ENCODE measurements at places on chromosomes 6 and 20.

GRCh38 chr6:145557474-145557873 lies 177.8 kb downstream of the EPM2A start:
- DNase-seq: no peak

GRCh38 chr6:32367644-32368043 lies 4.1 kb downstream of the TSBP1 start:
- DNase-seq: no peak

DNA sequence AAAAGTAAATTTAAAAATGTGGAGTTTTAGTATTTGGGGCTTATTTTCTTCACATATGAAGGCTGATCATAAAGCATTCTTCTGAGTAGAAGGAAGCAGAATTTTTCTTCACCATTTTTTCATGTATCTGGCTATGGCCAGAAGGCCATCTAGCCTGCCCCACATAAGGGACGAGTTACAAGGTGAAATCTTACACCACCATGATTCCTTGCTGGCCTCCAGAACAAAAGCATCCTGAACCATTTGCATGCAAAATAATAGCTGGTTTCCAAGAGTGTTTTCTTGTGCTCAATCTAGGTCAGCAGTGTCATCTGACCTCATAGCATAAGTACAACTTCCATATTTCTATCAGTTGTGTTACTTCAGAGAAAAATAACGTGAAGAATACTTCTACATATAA lies 93.1 kb downstream of the BMP5 start:
- DNase-seq: no peak

GRCh38 chr6:138242987-138243592 lies 24.8 kb upstream of the PBOV1 start:
- DNase-seq: peak; percentile 67

DNA sequence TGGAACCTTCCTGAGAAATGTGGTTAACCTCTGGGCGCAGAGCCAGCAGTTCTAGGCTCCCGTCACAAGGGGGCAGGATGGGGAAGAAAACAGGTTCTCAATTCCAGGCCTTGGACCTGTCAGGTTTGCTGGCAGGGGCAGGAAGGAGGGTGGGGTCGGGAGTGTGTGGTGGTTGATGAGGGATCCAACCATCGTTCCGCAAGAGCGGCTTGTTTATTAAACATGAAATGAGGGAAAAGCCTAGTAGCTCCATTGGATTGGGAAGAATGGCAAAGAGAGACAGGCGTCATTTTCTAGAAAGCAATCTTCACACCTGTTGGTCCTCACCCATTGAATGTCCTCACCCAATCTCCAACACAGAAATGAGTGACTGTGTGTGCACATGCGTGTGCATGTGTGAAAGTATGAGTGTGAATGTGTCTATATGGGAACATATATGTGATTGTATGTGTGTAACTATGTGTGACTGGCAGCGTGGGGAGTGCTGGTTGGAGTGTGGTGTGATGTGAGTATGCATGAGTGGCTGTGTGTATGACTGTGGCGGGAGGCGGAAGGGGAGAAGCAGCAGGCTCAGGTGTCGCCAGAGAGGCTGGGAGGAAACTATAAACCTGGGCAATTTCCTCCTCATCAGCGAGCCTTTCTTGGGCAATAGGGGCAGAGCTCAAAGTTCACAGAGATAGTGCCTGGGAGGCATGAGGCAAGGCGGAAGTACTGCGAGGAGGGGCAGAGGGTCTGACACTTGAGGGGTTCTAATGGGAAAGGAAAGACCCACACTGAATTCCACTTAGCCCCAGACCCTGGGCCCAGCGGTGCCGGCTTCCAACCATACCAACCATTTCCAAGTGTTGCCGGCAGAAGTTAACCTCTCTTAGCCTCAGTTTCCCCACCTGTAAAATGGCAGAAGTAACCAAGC lies 29.6 kb downstream of the SRSF3 start:
- DNase-seq: peak; percentile 62

GRCh38 chr6:11387707-11388430 lies 149.7 kb upstream of the TMEM170B start:
- no peak for DNase-seq

DNA sequence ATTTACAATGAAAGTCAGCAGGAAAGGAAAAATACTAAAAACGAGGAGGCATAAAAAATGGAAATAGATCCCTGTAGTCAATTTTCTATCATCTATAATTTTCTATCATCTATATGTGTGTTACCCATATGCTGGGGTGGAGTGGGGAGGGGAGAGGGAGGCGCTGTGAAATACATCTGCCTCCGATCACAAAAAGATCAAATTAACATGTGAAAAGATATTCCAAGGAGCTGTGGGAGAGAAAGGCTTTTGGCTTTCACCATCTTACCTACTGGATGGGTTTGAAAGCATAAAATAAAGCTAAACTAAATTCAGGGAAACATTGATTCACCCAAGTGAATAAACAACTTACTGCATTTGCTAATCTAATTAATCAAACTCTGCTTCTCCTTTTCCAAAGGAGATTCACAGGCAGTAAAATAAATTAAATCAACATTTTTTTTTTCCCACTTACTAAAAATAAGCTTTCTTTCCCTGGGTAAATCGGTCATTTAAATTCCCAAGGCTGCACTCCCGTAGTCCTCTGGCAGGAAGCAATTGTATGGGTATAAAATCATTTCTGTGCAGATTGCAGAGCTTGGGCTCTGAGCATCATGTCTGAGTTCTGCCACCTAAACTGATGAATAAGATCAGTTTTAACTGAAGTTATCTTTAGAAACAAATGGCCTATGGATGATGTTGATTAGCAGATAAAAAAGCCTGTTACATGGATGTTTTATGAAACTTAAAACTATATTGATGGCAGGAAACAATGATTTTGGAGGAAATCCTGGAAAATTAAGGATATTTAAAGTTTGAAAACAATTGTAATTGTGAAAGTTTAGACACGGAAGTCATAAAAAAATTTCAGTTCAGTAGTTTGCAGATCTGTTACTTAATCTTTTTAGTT lies 147.9 kb downstream of the SOX4 start:
- DNase-seq: no peak

GRCh38 chr6:21502682-21503081 lies 90.9 kb upstream of the SOX4 start:
- DNase-seq: no peak

DNA sequence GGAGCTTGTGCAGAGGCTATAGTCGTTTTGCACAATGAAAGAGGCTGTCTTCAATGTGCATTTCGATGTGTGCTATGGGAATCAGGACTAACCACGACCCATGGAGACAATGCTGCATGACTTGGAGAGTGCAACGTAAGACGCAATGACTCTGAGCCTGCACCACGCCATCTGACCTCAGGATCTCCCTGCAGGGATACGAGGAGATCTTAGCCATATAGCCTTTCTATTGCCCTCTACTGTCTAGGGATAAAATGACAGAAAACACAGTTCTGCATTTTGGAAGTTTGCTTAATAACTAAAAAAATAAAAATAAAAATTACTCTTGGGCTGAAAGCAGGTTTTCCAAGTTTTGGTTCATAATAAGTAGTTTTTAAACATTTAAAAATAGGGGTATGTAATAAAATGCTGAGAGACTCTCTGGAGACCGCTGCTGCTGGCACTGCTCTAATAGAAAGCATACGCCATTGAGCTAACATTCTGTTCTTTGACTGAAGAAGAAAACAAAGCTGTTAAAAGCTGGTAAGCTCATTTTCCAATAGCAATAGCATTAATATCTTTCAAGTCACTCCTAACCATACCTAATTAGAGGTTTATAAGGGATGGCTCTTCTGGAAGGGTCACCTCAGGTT lies 87.2 kb downstream of the PDE7B start:
- DNase-seq: no peak

DNA sequence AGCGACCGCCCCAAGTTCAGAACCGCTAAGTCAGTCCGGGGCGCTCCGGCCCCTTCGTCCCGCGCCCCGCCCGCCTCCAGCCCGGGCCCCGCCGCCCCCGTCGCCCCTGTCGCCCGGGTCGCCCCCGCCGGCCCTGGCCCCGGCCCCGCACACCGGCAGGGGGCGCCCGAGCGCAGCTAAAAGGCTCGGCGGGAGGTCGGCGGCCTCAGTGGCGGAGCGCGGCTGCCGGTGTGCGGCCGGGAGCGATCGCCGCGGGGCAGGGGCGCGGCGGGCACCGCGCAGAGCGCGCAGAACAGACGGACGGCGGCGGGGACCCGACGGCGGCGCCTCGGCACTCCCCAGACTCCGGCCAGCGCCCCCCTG lies at the start of gene FNDC1:
Gene FNDC1 (plus strand): TSS at position 208 of the 363 bp plus-strand sequence. CDS start 197 bp downstream, outside the sequence.
- DNase-seq: no peak

- DNase-seq: no peak
These were observed 229.9 kb downstream of the HACE1 start for GRCh38 chr6:104629826-104630225.

- no peak for DNase-seq
These were observed 149.0 kb upstream of the EYA4 start for GRCh38 chr6:133092199-133092598.

DNA sequence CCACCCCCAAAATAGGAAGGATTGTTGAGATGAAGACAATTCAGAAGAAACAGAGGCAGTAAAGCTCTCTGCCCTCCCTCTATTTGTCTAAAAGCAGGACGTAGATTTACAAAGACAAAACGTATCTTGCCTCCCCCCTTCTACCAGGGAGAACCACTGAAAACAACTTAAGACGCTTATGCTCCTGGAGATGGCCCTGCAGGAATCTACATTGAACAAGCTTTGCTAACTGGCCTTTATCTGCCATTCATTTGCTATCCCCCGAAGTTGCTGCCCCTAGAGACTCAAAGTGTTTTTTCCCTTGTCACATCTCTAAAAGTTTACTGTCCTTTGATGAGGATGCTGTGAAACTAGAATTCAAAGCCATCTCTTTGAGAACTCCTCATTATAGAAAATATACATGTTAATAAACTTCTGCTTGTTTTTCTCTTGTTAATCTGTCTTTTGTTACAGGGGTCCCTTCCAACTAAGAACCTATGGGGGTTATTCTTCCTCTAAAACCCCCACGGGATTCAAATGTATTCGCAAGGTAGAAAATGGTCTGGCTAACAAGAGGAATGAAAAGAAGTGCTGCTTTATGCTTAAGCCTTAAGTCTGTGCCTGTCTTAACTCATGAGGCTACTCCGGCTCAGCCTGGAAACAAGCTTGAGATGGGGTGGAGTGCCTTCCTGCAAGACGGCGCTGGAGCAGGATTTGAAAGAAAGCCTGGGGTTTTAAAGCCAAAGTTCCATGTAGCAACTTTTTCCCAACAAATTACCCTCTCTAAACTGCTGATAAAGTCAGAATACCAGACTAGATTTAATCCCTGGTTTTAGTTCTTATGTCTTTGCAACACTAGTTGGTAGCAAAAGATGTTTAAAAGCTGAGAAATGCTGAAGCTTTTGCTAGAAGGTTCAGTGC lies 88.0 kb downstream of the CLIC5 start:
- DNase-seq: no peak

- DNase-seq: no peak
These were observed 728.4 kb upstream of the FLRT3 start for GRCh38 chr20:15065794-15066193.

DNA sequence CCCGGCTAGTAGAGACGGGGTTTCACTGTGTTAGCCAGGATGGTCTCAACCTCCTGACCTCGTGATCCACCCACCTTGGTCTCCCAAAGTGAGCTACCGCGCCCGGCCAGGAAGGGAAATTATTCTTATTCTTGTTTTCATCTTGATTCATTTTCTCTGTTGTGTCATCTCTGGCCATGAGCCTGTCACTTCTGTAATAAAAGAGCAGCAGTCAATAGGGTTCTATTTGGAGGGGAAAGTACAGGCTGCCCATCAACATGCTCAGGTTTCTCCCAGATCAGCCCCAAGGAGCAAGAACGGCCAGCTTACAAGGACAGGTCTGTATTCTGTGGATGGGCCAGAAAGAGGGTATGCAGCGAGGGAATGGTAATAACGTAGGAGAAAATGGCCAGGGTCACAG lies 345.0 kb downstream of the PREX1 start:
- DNase-seq: no peak

DNA sequence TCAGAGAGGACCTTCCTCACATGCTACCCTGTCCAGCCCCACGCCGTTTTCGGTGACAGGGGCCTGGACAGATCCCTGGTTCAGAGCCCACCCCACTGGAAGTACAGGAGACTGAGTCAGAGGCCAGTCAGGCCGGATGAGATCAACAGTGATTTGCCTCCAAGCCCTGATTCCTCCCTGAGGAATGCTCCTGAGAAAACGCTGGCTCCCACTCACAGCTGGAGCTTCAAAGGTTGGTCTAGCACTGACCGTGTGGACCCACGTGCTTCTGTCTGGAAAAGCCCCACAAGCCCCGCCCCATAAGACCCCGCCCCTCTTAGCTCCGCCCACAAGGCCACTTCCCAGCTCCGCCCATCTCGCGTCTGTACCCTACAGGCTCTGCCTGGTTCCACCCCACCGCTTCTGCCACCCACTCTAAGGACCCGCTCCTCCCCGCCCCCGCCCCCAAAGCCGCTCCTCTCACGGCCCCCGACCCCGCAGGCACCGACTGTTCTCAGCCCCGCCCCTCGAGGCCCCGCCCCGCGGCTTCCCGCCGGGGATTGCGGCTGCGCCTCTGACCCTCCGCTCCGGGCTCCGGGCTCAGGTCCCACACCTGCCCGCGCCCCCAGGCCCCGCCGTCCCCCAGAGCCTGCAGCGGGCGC lies 64.9 kb upstream of the BHLHE23 start:
- no peak for DNase-seq

GRCh38 chr6:96582436-96582835 lies 19.5 kb downstream of the FHL5 start:
- no peak for DNase-seq

GRCh38 chr20:57594092-57594951 lies 25.9 kb downstream of the ZBP1 start:
- DNase-seq: no peak

GRCh38 chr6:73491377-73491776 lies 29.5 kb downstream of the EEF1A1 start:
- DNase-seq: no peak

GRCh38 chr6:152355166-152355565 lies 282.0 kb downstream of the SYNE1 start:
- DNase-seq: no peak

- no peak for DNase-seq
These were observed 129.5 kb downstream of the LRRC1 start for GRCh38 chr6:53924277-53924676.

DNA sequence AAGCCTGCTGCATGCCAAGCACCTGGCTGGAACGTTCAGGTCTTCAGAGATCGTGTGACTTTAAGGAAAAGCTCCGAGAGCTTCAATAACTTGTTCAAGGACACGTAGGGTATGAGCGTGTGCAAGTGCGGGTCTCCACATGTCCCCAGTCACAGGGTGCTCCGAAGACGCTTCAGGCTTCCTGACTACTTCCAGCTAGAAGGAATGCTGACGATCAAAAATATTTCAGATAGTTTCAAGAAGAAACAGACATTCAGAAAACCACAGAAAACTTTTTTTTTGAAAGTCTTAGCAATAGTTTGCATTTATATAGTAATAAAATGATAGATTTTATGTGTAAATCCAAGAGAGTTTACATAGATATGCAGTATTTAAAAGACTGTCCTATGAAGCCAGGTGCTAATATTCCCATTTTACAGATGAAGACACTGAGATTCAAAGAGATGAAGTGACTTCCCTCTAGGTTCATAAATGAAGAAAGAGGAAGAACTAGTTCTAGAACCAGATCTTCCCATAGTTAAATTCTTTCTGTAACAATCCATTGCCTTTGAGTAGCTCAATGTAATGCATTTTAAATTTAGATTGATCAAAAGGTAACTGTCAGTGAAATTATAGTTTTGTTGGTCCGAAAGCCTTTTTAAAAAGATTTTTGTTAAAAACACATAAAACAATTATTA lies 247.6 kb downstream of the MYLK4 start:
- no peak for DNase-seq

GRCh38 chr6:139380168-139380567 lies 5.7 kb upstream of the CITED2 start:
- no peak for DNase-seq

- DNase-seq: no peak
These were observed 202.4 kb downstream of the MOXD1 start for GRCh38 chr6:132198896-132199295.

Measured in LNCaP clone FGC (cell line).